SK-MEL-5 (cell line): ENCODE measurements at places on chromosomes 12 and 14.

DNA sequence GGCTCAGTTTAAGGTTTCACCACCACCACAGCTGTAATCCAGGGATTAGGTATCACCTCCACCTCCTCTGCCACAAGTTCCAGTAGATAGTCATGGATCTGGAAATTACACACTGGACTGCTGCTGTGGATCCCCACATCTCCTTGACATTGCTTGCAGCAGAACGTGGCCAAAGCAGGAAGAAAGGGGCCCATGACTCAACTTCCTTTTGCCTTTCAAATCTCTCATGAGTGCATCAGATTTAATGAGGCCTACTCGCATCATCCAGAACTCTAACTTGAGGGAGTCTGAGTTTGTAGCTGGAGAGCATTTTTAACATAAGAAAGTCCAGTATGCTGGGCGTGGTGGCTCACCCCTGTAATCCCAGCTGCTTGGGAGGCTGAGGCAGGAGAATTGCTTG lies 29.2 kb upstream of the TMED10 start:
- no peak for DNase-seq

GRCh38 chr12:28575593-28576205 lies 385.4 kb downstream of the CCDC91 start:
- no peak for DNase-seq

DNA sequence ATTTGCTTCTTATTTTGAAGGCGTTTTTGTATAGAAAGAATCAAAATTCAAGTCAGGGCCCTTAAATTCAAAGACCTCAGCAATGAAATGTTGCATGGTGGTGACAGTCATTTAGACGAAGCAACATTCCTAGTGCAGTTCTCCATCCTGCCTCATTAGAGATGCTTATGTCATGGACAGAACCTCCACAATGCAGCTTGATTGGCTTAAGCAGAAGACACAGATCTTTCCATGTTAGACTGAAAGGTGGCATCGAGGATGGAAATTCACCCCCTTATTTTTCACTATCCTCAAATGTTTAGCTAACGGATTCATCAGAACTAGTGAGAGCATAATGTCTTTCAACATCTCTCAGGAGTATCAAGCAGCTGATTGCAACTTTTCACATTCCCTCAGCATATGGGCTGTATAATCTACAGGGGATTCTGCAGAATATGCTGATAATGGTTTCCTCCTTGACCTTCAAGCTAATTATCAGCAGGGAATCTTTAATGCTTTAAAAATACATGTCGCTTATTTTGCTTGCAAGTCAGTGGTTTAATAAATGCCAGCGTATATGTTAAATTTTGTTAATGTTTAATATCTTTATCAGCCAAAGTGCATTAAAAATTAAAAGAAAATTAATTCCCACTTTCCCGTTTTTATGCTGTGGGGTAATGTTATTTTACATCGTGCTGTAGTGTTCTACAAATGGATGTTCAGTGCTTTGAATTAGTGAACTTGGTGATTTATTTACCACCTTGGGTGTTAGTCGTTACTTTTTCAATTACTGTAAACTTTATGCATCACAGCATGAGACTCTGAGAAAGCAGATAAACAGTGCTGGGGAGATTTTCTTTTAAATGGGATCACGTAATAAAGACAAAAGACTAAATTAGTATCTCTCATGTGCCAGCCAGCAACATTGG lies 12.8 kb upstream of the NRDE2 start:
- no peak for DNase-seq

DNA sequence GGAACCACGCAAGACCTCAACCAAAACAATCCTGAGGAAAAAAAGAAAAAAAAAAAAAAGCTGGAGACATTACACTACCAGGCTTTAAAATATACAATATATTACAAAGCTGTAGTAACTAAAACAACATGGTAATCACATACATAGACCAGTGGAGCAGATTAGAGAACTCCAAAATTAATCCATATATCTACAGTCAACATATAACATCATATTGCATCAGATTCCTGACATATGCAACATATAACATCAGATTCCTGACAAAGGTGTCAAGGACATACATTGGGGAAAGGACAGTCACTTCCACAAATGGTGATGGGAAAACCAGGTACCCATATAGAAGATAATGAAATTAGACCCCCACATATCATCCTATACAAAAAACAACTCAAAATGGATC lies 145.8 kb downstream of the BTG1 start:
- DNase-seq = no peak
